Stimulated activated CD4-positive, alpha-beta T cell treated with anti-CD3 and anti-CD28 coated beads, Interleukin-15, amount 100 ng/mL, for 1 hour (primary cell): ENCODE measurements at places on chromosomes 13 and 19.

DNA sequence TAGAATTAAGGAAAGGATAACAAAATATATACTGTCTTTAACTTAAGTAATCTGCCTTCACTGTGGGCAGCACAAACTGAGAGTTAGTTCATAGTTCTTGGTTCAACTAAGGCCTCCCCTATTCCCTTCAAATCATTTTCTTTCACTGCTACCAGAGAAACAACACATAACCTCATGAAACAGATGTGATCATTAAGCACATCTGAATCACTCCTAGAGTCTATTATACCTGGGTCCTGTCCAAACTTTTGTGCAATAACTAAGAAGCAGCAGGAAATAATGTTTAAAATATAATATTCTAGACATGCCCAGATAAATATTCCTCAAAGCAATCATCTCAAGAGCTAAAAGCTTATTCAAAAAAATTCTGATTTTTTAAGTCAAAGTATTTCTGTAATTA lies 62.9 kb downstream of the ZC3H13 start:
- no peak for DNase-seq

DNA sequence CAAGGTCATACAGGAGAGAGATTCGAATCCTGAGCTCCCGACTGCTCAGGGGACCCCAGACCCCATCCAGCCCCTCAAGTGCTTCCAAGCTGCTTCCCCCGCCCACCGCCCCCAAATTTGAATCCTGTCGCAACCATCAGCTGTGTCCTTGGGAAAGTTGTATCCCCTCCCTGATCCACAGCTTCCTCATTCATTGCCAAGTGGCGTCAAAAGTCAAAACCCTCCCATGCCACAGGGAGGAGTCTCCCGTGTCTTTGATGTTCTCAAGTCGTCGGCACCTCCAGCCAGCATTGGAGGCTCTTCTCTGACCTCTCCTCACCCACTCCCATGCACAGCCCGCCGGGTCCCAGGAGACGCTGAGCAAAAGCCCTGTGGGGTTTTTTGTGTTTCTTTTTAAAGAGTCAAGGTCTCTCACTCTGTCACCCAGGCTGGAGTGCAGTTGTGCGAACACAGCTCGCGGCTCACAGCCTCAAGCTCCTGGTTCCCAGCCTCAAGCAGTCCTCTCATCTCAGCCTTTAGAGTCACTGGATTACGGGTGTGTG lies 2.8 kb upstream of the IFI30 start:
- DNase-seq, result no peak

GRCh38 chr19:6712231-6712630 lies 8.2 kb downstream of the C3 start:
- DNase-seq, result no peak

DNA sequence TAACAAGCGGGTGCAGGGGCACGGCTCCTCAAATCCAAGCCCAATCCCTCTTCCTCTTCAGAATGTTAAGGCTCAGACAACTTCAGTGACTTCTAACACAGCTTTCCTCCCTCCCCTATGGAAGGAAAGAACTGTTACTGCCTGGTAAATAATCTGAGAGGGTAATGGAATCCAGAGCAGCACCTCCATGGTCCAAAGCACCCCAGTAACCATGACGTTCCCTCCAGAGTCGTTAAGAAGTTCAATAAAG lies 969 bp downstream of the AKT2 start:
- no peak for DNase-seq

DNA sequence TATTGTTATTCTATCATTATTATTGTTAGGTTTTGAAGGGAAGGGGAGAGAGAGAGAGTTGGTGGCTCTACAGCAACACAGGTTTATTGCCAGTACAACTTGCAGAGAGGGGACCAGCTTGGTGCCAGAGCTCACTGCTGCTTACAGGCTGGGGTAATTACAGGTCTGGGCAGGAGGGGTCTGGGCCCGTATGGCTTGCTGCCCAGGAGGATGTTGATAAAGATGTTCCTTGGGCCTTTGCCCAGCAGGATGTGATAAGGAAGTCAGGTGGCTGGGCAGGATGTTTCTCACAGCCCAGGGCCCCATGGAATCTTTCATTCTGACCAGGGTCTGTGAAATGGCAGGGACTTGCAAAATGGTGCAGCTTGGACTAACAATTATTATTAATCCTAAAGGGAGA lies 64.2 kb upstream of the ZNF599 start:
- DNase-seq, result no peak

DNA sequence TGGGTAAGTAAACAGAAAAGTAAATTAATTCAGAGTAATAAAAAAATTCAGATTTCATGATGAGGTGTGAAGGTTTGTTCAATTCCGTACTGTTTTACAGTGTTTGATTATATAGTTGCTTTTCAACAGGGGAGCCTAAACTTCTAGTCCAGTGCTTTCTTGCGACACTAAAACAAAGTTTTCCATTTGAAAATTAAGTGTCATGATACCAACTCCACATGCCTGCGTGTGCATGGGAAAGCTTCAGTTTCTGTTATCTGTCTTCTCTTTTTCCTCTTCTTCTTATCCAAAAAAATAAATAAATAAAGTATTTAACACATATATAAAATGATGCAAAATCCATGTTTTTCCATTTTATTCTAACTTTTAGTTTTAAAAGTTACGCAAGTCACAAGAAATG lies 165.3 kb downstream of the DACH1 start:
- DNase-seq, result no peak

DNA sequence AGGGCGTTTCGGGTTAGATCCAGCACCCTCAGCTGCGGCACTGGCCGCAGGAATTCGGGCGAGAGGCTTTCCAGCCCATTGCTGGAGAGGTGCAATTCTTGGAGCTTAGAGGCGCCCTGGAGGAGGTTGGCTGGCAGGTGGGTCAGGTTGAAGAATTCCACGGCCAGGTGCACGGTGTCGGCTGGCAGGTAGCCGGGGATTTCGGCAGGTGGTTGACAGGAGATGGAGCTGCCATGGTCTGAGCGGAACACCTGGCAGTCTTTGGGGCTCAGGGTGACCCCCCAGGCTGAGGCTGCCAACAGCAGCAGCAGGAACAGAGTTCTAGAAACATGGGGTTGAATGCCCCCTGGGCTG lies 1.3 kb downstream of the LRG1 start:
- DNase-seq, result no peak

- DNase-seq, result no peak
These were observed 2.9 kb downstream of the MFSD12 start for GRCh38 chr19:3554254-3555083.

DNA sequence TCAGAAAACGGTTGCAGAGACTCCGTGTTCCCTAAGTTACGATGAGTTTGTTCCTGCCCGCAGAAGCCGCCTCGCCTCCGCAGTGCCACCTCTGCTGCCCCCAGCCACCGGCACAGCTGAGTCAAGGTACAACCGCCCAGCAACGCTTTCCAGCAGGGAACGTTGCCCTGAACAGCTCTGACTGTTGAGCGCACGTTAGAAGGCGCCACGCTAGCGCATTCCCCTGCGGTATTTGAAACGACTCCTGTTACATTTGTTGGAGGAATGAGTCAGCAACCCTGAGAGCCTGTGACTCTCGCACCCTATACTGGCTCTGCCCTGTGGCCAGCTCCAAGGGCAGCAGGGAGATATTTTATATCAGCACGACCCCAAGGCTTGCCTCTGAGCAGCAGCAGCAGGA lies 302.8 kb downstream of the TEX29 start:
- DNase-seq, result no peak

DNA sequence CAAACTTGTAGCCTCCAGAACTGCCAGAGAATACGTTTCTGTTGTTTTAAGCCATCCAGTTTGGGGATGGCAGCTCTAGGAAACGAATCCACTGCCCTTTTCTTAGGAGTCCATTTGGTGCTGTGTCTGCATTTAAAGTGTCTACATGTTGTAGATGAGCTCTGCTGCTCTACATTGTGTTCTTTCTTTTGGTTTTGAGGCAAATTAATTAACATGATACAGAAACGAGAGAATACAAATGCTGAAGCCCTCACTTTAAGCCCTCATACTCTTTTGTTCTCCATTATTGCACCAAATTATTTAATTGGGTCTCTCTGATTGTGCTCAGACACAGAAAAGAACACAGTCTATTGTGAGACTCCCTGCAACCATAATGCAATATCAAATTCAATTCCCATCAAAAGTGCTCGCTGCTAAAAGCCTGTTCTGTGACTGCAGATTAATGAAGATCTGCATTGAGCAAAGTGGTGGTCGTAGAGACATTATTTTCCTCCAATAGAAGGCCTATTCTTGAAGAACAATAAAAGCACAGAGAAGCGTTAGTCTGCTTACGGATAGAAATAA lies 166.3 kb upstream of the SOX21 start:
- no peak for DNase-seq

GRCh38 chr13:97491452-97491851 lies 57.5 kb downstream of the RAP2A start:
- no peak for DNase-seq

GRCh38 chr19:4987692-4988370 lies 18.9 kb downstream of the KDM4B start:
- no peak for DNase-seq

DNA sequence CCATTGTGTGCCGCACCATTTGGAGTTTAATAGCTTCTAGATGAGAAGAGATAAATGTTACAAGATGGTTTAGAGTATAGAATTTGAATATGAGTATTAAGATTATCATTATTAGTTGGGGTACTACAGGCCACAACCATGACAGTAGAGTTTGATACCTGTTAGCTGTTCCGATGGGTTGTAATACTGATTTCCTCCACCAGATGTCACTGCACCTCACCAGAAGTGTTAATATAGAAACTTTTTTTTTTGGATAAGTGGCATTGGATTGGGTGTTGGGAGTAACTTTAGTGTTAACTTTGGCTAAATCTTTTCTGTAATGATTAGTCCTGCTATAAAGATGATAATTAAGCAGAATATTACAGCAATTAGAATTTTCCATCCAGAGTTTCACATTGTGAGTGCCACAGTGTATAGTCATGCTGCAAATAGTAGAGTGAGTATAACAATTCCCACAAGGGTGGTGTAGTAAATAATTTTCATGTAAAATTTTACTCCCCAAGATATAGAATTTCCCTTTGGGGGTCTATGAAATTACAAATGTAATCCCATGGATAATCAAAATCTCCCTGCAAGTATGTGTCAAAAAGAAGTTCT lies 56.3 kb downstream of the PSG3 start:
- DNase-seq, result no peak

GRCh38 chr19:9132422-9132821 lies 5.7 kb upstream of the OR7G3 start:
- no peak for DNase-seq

DNA sequence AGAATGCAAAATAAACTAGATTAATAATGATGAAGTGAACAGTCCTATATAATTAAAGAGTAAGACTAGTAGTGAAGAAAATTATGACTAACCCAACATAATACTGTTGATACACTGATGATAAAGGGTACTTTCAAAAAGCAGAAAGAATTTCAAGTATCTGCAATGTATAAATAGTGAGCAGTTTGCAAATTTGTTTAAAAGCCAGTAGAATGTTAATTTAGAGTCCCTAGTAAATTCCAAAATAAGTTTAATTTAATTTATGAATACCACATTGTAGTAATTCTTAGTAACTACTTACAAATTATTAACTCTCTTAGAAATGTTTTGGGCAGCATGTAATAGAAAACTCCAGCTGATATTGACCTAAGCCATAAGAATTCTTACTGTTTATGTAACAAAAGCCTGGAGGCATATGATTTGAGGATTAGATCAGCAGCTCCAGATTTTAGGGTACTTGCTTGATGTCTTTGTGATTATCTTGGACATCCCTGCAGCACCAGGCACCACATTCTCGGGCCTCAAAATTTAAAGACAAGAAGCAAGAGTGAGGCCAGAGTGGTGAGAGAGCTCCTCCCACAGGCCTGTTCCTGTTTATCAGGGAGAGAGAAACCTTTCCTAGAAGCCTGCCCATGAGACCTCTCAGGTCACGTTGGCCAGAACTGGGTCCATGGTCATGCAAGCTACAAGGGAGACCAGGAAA lies 67.6 kb upstream of the TDRD3 start:
- DNase-seq, result no peak

DNA sequence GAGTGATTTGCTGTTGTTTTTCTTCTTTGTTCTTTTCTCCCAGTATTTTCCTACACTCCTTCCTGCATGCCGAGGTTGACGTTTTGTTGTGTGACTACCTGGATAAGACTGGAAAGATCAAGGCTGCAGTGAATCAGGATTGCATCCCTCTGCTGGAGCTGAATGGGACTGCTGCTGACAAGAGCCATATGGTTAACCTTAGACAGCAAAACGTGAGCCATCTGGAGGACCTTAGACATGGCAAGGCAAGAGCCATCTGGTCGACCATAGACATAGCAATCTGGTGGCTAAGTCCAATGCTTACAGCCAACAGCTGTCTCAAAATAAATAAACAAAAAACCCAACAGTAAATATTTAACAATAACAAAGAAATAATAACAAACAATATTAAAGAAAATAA lies 42.6 kb upstream of the ZNF91 start:
- no peak for DNase-seq

GRCh38 chr19:2049741-2050348 lies 1.2 kb downstream of the MKNK2 start:
- DNase-seq, result peak; percentile 46

GRCh38 chr19:36093146-36093662 lies 17.7 kb upstream of the OVOL3 start:
- no peak for DNase-seq

- DNase-seq, result no peak
These were observed 13.3 kb downstream of the NUMBL start for GRCh38 chr19:40677156-40677555.

GRCh38 chr19:43997631-43998290 lies 5.0 kb upstream of the ZNF230 start:
- DNase-seq, result no peak

- no peak for DNase-seq
These were observed 1359.3 kb upstream of the MIR17HG start for GRCh38 chr13:89988206-89988605.
